ENCODE measurements at places on chromosomes 2 and 18. TPM values are rescaled to one million over a fixed set of nuclear protein-coding genes. Genes with fewer than 3 reads are reported as not detected.

The ANKRD30B gene
- not detected for total RNA-seq

The FBLN7 gene
- 0.36 TPM for total RNA-seq

The MPP4 gene
- 0.13 TPM for total RNA-seq

GRCh38 chr18:50679656-50680055 is 119.8 kb downstream of the MAPK4 start:
- H3K27me3 ChIP-seq = no peaks in the 10 kb centered on the region
- no peak for DNase-seq
- no peaks in the 10 kb centered on the region for H3K36me3 ChIP-seq
- H3K4me3 ChIP-seq = no peak overlapping the region
- H3K4me1 ChIP-seq = no peaks in the 10 kb centered on the region
- H3K27ac ChIP-seq = no peak overlapping the region

DNA sequence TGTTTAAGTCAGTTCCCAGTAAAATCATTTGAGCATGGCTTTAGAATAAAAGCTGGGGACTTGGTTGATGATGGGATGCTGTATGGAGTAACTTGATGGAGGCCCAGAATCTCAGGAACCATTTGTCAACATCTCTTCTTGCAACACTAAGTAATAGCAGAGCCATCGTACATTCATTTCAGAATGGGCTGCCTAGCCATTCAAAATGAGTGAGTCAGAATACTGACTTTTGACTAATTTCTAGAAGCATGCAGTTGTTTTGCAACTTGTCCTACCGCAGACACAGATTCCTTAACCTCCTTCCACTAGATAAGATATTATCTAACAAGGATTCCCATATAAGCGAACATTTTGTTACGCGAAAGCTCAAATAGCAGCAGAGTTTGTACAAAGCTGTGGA is 229.5 kb downstream of the CNTNAP5 start:
- H3K27ac ChIP-seq = no peak overlapping the region
- no peaks in the 10 kb centered on the region for H3K36me3 ChIP-seq
- DNase-seq = no peak
- H3K4me1 ChIP-seq = peaks cover 4% of the 10 kb centered on the region
- H3K4me3 ChIP-seq = no peak overlapping the region

- H3K4me3 ChIP-seq = no peak overlapping the region
- H3K27me3 ChIP-seq = no peaks in the 10 kb centered on the region
- H3K4me1 ChIP-seq = peaks cover 5% of the 10 kb centered on the region
- no peak for DNase-seq
These were observed 95.9 kb downstream of the FEZ2 start for GRCh38 chr2:36502081-36502480.

- no peak overlapping the region for H3K27ac ChIP-seq
- H3K4me1 ChIP-seq = no peaks in the 10 kb centered on the region
- no peak for DNase-seq
- no peak overlapping the region for H3K4me3 ChIP-seq
- H3K36me3 ChIP-seq = no peaks in the 10 kb centered on the region
These were observed 636.2 kb upstream of the CHAC2 start for GRCh38 chr2:53131416-53131815.

GRCh38 chr18:33844232-33844631 is 266.2 kb downstream of the ASXL3 start:
- peaks cover 2% of the 10 kb centered on the region for H3K4me1 ChIP-seq
- no peak overlapping the region for H3K4me3 ChIP-seq
- no peak for DNase-seq
- H3K27ac ChIP-seq = no peak overlapping the region
- H3K27me3 ChIP-seq = peaks cover 2% of the 10 kb centered on the region

DNA sequence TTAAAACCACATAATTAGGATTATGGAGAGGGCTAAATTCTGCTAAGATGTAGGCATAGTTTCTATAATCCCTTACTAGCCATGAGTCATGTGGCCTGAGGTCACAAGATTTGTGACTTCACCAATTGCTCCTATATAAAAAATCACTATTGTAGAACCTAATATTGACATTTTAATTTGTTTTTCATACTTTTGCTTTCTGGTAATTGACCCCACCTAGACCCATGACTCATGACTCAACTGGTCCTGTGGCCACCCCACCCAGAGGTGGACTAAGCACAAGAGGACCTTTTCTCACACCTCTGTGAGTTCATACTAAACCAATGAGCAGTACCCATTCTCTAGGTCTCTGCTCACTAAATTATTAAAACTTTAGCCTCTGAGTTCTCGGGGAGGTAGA is 1567.5 kb upstream of the LRRTM1 start:
- no peak overlapping the region for H3K4me3 ChIP-seq
- H3K27me3 ChIP-seq = peaks cover 2% of the 10 kb centered on the region
- DNase-seq = no peak

GRCh38 chr2:233443511-233444183 is 89.4 kb downstream of the DGKD start:
- peak; percentile 78 for DNase-seq
- H3K36me3 ChIP-seq = peaks cover 20% of the 10 kb centered on the region

- H3K27ac ChIP-seq = no peak overlapping the region
- DNase-seq = peak; percentile 20
- no peak overlapping the region for H3K4me3 ChIP-seq
- H3K4me1 ChIP-seq = peaks cover 6% of the 10 kb centered on the region
- H3K36me3 ChIP-seq = peaks cover 7% of the 10 kb centered on the region
These were observed 15.2 kb downstream of the GALNT3 start for GRCh38 chr2:165778653-165779451.

- no peak overlapping the region for H3K27ac ChIP-seq
- no peak overlapping the region for H3K4me3 ChIP-seq
- no peak for DNase-seq
These were observed 174.3 kb upstream of the SERPINE2 start for GRCh38 chr2:224213396-224213795.
